ENCODE measurements at places on chromosomes 4 and X. TPM values are rescaled to one million over a fixed set of nuclear protein-coding genes. Genes with fewer than 3 reads are reported as not detected.

The UGT2A1 gene
- not detected for total RNA-seq

The SH3TC1 gene
- total RNA-seq = 73.1 TPM

The CYTL1 gene
- total RNA-seq = 1.4 TPM

The GLOD5 gene
- 0.95 TPM for total RNA-seq

The FAAH2 gene
- 6.1 TPM for total RNA-seq

The TMPRSS11B gene
- not detected for total RNA-seq

The FAT1 gene
- total RNA-seq = 106 TPM

The TLR1 gene
- total RNA-seq = 35.3 TPM

The LRCH2 gene
- 4.3 TPM for total RNA-seq

The TRMT10A gene
- total RNA-seq = 3.7 TPM

The ADAM29 gene
- total RNA-seq = not detected

The TSPAN6 gene
- total RNA-seq = 12.6 TPM
